Right cardiac atrium (tissue), 5 donors: ENCODE measurements at places on chromosomes 1 and 21. TPM values are rescaled to one million over a fixed set of nuclear protein-coding genes. Genes with fewer than 3 reads are reported as not detected.

GRCh38 chr1:73947009-73947408, 251.0 kb downstream of the LRRIQ3 start:
- no peak for DNase-seq

GRCh38 chr1:205950280-205950679, 7.0 kb upstream of the SLC26A9 start:
- DNase-seq = peak; percentile 66

The CLEC20A gene
- not detected for total RNA-seq

GRCh38 chr1:110011527-110012041, 22.8 kb upstream of the STRIP1 start:
- DNase-seq = no peak

GRCh38 chr1:19644681-19645410, 735 bp downstream of the NBL1 start:
- DNase-seq = no peak

The RIMKLA gene
- 6.5 TPM for total RNA-seq

GRCh38 chr1:170864238-170864637, 71.1 kb upstream of the MROH9 start:
- DNase-seq = no peak

The CA14 gene
- total RNA-seq = 6.9 TPM

The RUNX3 gene
- 1.8 TPM for total RNA-seq

The TMPRSS15 gene
- not detected for total RNA-seq

DNA sequence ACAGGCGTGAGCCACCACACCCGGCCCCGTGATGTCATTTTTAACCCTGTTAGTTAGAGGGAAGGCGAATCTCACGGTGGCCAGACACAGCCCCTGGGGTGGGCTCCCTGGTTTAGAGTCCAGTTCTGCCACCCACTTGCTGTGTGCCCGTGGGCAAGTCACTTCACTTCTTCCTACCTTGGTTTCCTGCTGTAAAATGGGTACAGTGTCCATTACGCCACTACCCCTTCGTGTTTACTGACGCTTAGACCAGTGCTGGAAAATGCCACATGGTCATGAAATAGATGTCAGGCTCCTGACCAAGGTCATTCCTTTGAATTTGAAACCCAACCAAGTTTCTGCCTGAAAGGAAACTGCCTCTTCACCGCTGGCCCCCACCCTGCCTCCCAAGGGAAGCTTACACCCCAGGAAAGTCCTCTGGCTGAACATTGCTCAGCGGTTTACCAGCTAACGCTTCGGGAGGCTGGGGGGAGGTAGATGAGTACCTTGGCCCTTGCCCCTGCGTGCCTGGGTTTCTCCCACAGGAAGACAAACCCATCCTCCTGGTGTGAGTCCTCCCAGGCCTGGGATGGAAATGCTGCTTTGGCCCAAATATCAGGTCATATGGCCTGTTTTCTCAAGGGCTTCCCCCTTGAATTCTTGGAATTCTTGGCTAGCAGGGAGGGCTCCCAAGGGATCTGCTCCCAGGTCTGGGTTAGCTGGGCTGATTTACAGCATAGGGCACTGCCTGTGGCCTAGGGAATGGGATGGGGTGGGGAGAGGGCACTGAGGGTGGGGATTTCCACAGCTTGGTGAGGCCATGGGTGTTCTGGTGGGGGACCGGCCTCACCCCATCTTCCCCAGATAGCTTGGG, 7.6 kb upstream of the AADACL4 start:
- peak; percentile 79 for DNase-seq

GRCh38 chr21:31196724-31197123, 147.3 kb downstream of the TIAM1 start:
- DNase-seq = no peak

DNA sequence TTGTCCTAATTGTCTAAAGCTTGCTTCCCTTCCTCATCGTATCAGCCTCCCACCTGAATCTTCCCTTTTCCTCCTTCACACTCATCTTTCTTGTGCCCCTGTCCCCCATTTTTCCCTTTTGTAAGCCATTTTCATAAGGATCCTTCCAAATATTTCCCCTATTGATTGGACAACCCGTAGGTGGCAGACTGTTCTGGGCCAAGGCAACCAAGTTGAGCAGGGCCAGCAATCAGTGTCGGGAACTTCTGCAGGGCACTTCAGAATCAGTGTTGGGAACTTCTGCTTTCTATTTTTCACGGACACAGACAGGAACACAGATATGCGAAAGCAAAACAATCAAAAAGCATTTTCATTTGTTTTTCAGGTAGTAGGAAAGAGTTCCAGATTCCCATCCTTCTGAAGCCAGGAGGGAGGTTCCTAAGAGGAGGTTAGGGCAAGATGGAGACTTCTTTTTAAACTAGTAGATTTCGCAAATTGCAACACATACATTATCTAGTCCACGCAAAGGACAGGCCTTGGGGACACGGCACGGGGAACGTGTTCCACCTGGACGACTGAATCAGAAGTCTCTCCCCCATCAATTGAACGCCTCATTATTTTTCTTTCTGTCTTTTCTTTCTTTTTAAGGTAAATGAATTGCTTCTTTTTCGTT, 691 bp upstream of the MPZL1 start:
- DNase-seq = peak; percentile 38

DNA sequence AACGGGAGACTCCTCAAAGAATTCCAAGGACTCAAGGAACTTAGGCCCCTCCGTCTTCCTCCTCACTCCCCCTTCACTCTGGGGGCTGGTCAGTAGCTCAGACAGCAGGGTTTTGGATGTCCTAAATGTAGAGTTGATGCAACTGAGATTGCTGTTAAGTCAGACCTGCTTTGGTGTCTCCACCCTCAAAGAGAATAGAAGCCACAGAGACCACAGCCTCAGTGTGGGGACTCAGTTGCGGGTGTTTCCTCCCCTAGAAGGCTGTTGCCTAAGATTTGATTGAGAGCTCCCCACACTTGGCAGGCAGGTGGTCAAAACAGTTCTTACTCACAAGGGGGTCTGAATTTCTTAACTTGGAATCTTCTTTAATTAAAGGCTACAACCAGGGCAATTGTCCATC, 7.6 kb downstream of the MAN1C1 start:
- no peak for DNase-seq

The BARHL2 gene
- not detected for total RNA-seq

DNA sequence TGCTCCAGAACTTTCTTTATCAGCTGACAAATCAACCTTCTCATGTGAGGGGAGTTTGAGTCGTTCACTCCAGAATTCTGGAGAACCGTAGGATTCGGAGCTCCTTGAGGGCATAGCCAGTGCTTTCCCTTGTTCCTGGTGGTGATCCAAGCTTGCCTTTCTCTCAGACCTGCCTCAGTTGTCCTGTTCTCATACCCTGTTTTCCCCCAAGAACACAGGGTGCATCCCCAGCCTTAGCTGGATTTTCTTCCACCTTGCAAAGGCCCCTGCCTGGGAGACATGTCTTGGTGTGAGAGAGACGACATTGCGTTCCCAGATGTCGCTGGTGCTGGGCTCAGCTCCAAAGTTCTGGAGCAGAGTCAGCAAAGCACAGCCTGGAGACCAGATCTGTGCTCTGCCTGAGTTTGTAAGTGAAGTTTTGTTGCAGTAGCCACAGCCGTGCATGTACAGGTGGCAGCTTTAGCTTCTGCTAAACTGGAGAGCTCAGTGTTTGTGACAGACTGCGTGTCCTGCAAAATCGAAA, 40.0 kb downstream of the ABCG1 start:
- DNase-seq = no peak

The MCOLN3 gene
- total RNA-seq = 13.7 TPM

The FCGR3B gene
- total RNA-seq = 3.7 TPM

The TINAGL1 gene
- total RNA-seq = 141 TPM

DNA sequence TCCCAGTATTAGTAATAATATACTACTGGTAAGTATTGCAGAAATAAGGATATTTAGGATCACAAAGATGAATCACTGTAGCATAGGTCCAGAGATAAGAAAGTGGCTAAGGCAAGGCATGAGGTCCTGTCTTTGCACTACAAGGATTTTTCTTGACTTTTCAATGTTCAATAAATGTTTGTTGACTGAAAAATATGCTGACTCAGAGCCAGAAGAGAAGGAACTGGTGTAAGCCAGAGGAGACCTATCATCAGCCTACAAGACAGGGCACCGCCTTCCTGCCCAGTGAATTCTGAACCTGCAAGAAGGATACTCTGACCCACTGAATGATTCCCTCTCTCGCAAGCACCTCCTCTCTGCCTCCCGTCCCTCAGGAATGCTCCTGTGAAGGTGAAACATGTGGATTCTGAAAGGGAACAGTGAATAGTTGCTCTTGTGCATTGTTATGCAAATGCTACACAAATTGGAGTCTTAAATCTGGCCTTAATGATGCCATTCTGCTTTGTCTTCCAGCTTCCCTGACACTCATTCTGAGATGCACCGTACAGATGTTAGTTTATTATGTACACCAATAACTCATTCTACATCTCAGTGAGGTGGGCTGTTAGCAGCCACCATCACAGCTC, 540.0 kb downstream of the OMA1 start:
- no peak for DNase-seq

GRCh38 chr1:119462964-119463363, 44.0 kb upstream of the HSD3B1 start:
- no peak for DNase-seq
